ENCODE measurements at places on chromosomes 16 and 17.

DNA sequence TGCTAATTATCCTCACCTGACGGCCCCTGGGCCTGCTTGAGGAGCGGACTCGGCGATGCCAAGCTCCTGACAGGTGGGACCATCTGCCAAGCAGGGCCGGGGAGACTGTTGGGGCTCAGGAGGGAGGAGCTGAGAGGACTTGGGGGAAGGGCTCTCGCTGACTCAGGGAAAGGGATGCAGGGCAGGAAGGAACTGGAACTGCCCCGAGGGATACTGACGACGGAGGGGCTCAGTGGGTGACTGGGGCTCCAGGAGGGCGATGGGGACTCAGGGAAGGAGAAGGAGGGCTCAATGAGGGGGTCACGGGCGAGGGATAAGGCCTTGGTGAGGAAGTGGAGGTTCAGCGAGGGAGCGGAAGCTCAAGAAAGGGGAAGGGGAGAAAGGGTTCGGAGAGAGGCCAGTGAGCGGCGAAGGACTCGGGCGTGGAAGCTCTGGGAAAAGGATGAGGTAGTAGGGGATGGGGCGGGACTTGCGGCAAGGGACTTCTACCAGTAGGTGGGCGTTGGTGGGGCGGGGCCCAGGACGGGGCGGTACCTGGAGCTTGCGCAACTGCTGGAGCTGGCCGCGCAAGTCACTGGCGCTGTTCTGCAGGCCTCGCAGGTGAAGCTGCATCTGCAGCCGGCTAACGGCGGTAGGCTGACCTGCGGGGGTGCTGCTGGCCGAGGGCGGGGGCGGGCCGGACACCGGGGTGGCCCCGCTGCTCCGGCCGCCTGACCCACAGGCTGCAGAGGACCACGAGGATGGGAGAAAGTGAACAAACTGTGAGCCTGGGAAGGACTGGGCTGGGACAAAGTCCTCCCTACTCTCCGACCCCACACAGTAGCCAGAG, 46.5 kb downstream of the SRCIN1 start:
- DNase-seq: no peak

- DNase-seq: no peak
Measured at GRCh38 chr17:49729069-49729468, 21.3 kb upstream of the SLC35B1 start.

DNA sequence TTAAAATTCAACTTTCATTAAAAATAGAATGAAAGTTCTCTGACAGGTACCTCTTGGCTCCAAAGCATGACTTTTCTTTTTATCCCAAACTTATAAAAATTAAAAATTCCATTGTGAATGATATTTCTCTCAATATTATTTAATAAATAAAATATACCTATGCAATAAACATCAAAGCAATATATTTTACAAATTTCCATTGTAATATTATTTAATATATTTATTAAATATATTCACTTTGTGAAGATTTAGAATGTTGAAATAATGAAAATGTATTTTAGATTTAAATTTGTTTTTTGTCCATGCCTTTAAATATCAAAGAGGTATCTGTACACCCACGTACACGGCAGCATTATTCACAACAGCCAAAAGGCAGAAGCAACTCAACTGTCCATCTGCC, 147.8 kb downstream of the CEP112 start:
- no peak for DNase-seq

DNA sequence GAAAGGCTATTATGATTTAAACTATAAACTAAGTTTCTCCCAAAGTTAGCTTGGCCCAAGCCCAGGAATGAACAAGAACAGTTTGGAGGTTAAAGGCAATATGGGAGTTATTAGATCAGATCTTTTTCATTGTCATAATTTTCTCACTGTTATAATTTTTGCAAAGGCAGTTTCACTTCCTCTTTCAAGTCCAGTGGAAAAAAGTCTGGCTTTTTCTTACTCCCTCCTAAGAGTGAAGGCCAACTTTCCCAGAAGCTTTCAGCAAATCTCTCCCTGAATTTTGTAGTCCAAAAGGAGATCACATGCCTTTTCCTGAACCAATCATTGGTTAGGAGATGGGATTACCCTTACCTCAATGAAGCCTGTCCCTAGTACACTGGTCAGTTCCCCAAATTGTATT, 9.1 kb upstream of the BLMH start:
- DNase-seq: no peak

DNA sequence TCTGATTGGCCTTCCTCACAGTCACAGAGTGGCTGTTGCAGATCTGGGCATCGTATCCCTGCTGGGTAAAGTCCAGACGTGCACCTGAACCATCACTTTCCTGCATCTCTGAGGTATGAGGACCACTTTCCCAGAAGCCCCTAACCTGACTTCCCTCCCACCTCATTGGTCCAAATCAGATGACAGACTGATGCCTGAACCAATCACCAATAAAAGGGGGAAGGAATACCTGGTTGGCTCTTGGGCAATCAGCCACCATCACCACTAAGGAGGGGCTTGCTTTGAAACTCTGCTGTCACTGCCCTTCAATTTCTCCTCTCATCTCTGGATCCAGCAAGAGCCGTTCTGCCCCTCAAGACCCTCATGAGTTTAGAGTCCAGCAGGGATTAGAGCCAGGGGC, 13.6 kb upstream of the WFDC1 start:
- no peak for DNase-seq

DNA sequence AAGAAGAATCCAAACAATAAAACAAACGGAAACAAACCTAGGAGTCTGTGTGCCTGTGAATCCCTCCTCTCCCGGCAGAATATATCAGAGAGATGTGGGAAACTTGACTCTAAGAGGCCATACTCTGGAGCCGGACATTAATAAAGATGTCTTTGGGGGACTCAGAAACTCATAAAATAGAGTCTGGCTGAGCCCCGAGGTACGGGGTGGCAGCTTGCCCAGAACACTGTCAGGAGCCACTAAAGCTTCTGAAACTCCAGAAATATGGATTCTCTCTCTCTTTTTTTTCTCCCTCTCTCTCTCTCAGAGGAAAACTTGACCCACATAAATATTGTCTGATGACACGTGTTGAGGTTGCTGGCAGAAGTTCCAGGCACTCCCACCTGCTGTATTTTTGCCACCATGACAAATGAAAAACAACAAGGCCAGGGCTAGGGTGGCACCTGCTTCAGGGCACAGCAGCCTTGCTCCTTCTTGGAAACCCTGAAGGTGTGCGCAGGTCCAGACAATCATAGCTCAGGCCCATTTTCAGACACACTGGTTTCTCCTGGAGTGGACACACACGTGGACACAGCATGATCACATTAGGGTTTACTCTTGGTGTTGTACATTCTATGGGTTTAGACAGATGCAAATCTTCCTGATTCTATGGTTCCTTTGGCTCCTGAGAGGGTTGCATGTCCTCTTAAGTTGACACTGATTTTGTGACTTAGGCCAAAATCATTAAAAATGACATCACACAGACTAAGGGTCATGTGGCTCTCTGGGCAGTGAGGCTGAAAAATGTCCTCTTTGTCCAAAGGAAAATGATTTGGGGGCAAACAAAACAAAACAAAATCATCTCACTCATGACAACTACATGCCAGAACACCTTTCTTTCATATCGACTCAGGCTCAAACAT, 282.6 kb upstream of the IRX3 start:
- no peak for DNase-seq

DNA sequence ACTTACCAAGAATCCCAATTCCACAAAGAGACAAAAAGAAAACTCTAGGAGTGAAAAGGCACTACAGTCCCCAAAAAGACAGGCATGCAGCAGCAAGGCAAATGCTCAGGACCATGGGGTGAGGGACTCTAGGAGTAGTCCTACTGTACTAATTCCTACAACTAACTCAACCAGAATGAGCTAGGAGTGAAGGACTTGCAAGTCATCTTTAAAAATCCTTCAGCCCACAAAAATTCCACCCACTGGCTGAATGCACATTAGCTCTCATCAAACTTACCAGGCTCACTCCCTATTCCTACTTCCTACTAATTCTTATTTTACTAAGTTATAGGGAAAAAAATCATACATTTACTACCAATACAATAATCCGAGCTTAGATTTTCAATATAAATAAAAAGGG, 141.7 kb upstream of the C17orf78 start:
- DNase-seq: no peak

- no peak for DNase-seq
Measured at GRCh38 chr17:79027274-79027924, 3.4 kb downstream of the C1QTNF1 start.

DNA sequence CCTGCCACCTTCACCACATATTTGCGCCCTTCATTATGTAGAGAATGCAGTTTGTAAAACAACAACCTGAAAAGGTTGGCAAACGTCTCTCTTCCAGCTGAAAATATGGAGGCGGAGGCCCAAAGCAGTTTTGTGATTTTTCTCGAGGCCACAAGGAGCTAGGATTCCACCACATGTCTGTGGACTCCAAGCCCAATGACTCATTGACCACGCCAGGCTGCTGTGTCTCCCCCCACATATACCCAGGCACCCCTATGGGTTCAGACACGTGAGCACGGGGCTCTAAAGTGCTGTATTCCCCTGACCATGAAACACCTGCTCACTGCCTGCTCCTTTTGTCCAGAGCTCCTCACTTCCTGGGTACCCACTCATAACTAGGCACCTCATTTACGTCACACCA, 121.4 kb upstream of the CDH5 start:
- DNase-seq: no peak

- DNase-seq: no peak
Measured at GRCh38 chr17:55410722-55411462, 10.7 kb downstream of the MMD start.

DNA sequence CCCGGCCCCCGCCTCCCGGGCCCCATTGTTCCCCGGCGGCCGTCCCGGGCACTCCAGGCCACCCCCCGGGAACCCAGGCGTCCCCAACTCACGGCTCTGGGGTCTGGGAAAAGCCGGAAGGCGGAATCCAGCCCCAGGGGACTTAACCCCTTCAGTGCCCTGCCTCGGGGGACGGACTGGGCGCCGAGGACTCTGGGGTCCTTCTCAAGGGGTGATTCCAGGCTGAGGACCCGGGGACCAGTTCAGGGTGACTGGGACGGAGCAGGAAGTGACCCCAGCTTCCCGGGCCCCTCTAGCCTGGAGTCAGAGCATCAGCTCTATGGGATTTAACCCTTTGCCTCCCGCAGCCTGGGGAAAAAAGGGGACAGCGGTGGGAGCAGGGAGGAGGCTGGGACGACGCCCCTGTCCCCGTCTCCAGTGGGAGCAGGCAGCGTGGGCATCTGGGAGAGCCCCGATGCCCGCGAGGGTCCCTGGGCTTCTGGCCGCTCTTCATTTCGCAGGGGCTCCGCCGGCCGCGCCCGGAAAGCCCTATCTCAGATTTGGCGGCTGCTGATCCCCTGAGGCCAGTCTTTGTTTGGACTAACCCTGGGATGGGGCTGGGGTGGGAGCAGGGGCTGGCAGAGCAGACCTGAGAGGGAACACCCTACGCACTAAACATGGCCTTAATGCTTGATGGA, at the start of gene ZNF629:
Gene ZNF629, minus strand, starts transcription at position 270 of the 677 bp plus-strand sequence. CDS start 2,723 bp downstream, outside the sequence.
- DNase-seq: peak; percentile 85

GRCh38 chr16:30914830-30915229, 8.5 kb upstream of the FBXL19 start:
- no peak for DNase-seq

DNA sequence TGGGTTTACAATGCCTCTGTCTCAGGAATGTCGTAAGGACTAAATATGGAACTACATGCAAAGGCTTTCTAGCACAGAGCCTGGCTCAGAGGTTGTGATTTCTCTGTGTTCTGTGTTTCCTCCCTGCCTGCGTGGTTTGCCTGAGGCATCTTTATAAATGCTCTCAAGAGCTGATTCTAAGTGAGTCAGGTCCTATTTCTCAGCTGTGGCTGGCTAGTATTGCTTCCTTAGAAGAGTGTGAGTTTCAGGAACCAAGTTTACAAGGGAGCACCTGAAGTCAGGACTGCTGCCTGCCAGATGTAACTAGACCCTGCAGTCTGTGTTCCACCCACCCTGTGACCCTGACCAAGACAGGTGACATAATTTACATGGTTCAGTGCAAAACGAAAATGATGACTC, 8.0 kb upstream of the CCL1 start:
- no peak for DNase-seq

DNA sequence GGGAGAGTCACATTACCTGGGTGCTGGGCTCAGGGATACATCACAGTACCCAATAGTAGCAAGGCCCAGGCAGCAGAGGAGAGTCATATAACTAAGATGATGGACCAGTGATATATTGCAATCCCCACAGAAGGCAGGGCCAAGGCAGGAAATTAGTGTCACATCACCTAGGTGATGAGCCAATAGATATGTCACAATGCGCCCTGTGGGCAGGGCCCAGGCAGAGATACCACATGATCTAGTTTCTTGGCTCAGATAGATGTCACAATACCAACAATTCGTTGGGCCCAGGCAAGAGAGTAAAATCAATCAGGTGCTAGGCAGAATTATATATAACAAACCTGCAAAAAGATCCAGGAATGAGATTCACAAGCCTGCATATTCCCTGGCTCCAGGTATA, 2111.5 kb downstream of the TP53TG3F start:
- DNase-seq: no peak

DNA sequence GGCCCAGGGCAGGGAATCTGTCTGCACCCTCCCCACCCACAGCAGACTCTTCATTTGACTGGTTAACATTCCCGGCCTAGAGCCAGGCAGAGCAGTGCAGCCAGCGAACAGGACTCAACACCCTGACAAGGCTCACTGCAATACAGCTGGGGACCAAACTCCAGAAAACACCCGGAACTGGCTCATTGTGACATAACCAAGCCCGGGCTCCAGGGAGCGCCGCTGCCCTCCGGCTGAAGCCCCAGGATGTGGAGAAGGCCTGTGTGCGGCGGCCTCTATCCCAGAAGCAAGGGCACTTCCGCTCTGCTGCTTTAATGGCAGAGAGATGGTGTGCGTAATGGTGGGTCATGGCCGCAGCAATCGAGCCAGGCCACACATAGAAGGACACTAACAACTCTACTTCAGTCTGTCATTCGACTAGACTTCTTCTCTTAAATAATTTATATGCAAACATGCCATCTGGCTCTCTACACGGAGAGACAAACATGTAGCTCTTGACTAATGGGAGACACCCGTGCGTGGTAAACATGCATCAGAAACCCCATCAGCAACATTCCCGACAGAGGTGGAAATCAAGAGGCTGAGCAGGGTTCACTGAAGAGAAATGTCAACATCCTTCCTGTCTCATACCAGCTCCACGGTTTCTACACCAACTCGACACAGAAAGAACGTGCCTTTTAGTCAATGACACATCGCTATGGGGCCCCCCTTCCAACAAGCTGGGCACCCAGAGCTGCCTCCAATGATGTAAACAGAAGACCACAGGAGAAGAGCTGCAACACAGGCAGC, 18.0 kb downstream of the KLHDC4 start:
- DNase-seq: no peak

DNA sequence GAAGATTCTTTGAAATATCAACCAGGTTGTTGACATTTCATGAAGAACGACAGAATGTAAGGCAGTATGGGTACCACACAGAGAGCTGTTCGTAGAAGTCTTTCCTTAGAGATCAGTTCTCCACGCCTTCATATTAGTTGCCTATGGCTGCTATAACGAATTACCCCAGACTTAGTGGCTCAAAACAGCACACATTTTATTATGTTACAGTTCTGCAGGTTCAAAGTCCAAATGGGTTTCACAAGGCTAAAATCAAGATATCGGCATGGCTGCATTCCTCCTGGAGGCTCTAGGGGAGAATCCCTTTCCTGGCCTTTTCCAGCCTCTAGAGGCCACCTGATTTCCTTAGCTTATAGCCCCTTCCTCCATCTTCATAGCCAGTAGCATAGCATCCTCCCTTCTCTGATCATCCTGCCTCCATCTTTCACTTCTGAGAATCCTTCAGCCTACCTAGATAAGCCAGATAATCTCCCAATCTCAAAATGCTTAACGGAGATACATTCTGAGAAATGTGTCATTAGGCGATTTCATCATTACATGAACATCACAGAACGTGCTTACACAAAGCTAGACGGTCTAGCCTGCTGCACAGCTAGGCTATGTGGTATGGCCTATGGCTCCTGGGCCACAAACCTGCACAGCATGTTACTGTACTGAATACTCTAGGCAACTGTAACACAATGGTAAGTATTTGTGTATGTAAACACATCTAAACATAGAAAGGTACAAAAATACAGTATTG, 26.0 kb downstream of the ERCC4 start:
- no peak for DNase-seq
